ENCODE measurements at places on chromosomes 3 and 15. TPM values are rescaled to one million over a fixed set of nuclear protein-coding genes. Genes with fewer than 3 reads are reported as not detected.
A peak's percentile ranks its signal among the peaks of the same experiment; 100 is the strongest.

GRCh38 chr3:127685708-127686511, 13.2 kb downstream of the ABTB1 start:
- no peak for DNase-seq
- no peak overlapping the region for H3K4me3 ChIP-seq
- H3K4me1 ChIP-seq: peaks cover 33% of the 10 kb centered on the region
- no peaks in the 10 kb centered on the region for H3K27me3 ChIP-seq

- H3K4me1 ChIP-seq: no peaks in the 10 kb centered on the region
- H3K36me3 ChIP-seq: peaks cover 5% of the 10 kb centered on the region
- DNase-seq: peak; percentile 65
- H3K27me3 ChIP-seq: no peaks in the 10 kb centered on the region
These were observed 169.5 kb downstream of the ATP10A start for GRCh38 chr15:25693321-25694238.

DNA sequence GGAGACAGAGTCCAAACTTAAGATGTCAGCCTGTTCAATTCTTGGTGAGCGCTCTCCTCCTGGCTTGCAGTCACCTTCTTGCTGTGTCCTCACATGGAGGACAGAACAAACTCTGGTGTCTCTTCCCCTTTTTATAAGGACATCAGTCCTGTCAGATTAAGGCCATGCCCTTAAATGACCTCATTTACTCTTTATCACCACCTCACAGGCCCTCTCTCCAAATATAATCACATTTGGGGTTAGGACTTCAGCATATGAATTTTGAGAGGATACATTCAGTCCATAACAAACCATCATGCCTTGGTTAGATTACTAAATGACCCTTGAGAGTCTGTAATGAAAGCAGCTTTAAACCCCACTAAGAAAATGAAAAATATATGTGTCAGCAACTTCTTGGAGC, 175.2 kb downstream of the TAFA4 start:
- H3K4me1 ChIP-seq: no peaks in the 10 kb centered on the region
- DNase-seq: no peak
- H3K27me3 ChIP-seq: no peaks in the 10 kb centered on the region
- no peak overlapping the region for H3K4me3 ChIP-seq
- no peak overlapping the region for H3K27ac ChIP-seq
- no peaks in the 10 kb centered on the region for H3K36me3 ChIP-seq

DNA sequence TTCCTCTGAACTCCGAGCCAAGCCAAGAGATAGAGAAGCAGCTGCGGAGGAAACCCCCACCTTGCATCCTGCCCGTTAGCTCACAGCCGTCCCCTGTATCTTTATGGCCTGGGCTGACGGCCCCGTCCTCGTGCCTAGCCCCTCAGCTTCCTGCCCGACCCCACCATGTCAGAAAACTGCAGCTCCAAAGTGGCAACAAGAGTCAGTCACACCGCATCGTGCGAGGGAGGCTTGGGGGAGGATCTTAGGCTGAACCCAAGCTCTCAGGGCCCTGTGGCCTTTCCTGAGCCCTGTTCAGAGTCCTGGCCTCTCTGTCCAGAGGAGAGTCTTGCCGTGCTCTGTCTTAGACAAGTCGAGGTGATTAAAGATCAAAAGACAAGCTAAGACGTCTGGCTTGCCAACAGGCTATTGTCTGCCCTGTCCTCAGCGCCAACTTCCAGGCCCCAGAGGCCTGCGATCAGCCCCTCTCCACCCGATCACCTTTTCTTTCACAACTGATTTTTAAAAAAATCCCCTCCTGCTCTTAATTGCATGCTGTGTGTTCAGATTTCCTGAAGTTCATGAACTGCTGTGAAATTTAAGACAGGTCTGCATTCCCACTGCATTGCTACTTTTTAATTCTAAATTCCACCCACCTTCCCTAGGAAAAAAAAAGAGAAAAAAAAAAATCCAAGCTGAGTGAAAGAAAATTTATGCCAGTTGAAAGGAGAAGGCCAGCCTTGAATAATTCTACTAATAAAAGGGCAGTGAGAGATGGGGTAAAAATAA, 89.7 kb upstream of the WNT5A start:
- peaks cover 42% of the 10 kb centered on the region for H3K4me1 ChIP-seq
- DNase-seq: peak; percentile 64
- H3K4me3 ChIP-seq: no peak overlapping the region
- H3K27me3 ChIP-seq: no peaks in the 10 kb centered on the region

- no peak overlapping the region for H3K4me3 ChIP-seq
- H3K36me3 ChIP-seq: no peaks in the 10 kb centered on the region
- DNase-seq: no peak
- H3K27me3 ChIP-seq: no peaks in the 10 kb centered on the region
- no peak overlapping the region for H3K27ac ChIP-seq
- H3K4me1 ChIP-seq: no peaks in the 10 kb centered on the region
These were observed 62.8 kb downstream of the MDFIC2 start for GRCh38 chr3:70249509-70250160.

GRCh38 chr15:60580073-60580472, 101.1 kb upstream of the ICE2 start:
- H3K27me3 ChIP-seq: no peaks in the 10 kb centered on the region
- H3K27ac ChIP-seq: no peak overlapping the region
- H3K4me3 ChIP-seq: no peak overlapping the region
- no peaks in the 10 kb centered on the region for H3K4me1 ChIP-seq
- H3K36me3 ChIP-seq: no peaks in the 10 kb centered on the region
- no peak for DNase-seq

GRCh38 chr15:97071668-97072067, 741.2 kb downstream of the NR2F2 start:
- H3K27me3 ChIP-seq: no peaks in the 10 kb centered on the region
- no peaks in the 10 kb centered on the region for H3K4me1 ChIP-seq
- no peak overlapping the region for H3K4me3 ChIP-seq
- DNase-seq: no peak
- H3K36me3 ChIP-seq: no peaks in the 10 kb centered on the region

DNA sequence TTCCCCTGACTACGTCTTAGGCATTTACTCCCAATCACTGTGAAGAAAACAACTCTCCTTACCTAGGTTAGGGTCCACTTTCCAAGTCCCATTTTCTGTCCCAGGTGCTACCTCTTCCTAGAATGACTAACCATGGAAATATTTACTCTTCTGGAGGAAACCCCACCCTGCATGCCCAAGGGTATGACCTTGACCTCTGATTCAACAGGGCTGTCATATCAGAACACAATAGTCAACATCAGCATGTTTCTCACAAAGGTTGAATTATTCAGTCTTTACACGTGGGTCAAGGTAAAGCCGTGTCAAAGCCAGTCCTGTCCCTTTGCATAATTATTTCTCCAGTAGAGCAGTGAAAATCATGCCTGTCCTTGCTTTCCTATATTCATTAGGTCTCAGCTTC, 4.3 kb upstream of the FRMD5 start:
- peaks cover 33% of the 10 kb centered on the region for H3K27me3 ChIP-seq
- DNase-seq: no peak
- no peak overlapping the region for H3K27ac ChIP-seq
- H3K36me3 ChIP-seq: no peaks in the 10 kb centered on the region

GRCh38 chr3:40582401-40583027, 57.8 kb downstream of the ZNF621 start:
- no peaks in the 10 kb centered on the region for H3K27me3 ChIP-seq
- H3K36me3 ChIP-seq: no peaks in the 10 kb centered on the region
- H3K4me3 ChIP-seq: no peak overlapping the region
- no peak for DNase-seq

- H3K4me3 ChIP-seq: no peak overlapping the region
- H3K36me3 ChIP-seq: no peaks in the 10 kb centered on the region
- H3K4me1 ChIP-seq: no peaks in the 10 kb centered on the region
- no peak for DNase-seq
These were observed 72.1 kb downstream of the RSL24D1 start for GRCh38 chr15:55124616-55125015.

- no peak overlapping the region for H3K27ac ChIP-seq
- H3K36me3 ChIP-seq: no peaks in the 10 kb centered on the region
- no peak for DNase-seq
- no peak overlapping the region for H3K4me3 ChIP-seq
- no peaks in the 10 kb centered on the region for H3K4me1 ChIP-seq
These were observed 451.5 kb upstream of the MDFIC2 start for GRCh38 chr3:70763894-70764293.

- peaks cover 32% of the 10 kb centered on the region for H3K36me3 ChIP-seq
- H3K27ac ChIP-seq: no peak overlapping the region
- no peak for DNase-seq
- H3K4me3 ChIP-seq: no peak overlapping the region
- H3K27me3 ChIP-seq: no peaks in the 10 kb centered on the region
- peaks cover 7% of the 10 kb centered on the region for H3K4me1 ChIP-seq
These were observed 99.8 kb downstream of the SLMAP start for GRCh38 chr3:57855943-57856342.

DNA sequence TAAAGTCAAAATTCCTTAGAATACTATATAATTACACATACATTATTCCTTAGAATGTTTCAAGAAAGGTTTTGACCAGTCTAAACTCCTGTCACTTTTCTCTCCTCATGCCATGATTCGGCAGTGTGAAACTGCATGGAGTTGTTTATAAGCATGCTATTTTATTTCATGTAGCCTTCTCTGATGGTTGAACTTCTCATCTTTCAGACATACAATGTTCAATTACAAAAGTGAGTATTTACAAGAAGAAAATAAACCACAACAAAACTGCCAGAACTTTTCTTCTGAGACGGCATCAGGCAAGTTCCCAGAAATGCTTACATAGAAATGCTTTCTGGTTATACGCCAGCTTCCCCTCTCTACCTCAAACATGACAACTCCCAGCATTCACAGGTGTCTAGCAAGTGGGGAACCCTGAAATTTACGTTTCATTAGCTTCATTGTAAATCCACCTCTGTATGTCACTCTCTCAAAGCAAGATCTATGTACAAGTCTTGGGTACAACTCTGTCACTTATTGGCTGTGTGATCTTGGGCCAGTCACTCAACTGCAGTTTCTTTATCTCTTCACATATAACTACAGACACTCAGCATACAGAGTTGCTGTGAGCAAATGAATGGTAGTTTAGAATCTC, 42.7 kb downstream of the HDGFL3 start:
- H3K27ac ChIP-seq: no peak overlapping the region
- no peak overlapping the region for H3K4me3 ChIP-seq
- no peaks in the 10 kb centered on the region for H3K36me3 ChIP-seq
- no peaks in the 10 kb centered on the region for H3K27me3 ChIP-seq
- DNase-seq: no peak

GRCh38 chr15:65824031-65824743, 32.1 kb upstream of the DENND4A start:
- peak; percentile 76 for DNase-seq
- no peak overlapping the region for H3K27ac ChIP-seq
- H3K4me1 ChIP-seq: no peaks in the 10 kb centered on the region
- no peaks in the 10 kb centered on the region for H3K27me3 ChIP-seq
- no peak overlapping the region for H3K4me3 ChIP-seq

DNA sequence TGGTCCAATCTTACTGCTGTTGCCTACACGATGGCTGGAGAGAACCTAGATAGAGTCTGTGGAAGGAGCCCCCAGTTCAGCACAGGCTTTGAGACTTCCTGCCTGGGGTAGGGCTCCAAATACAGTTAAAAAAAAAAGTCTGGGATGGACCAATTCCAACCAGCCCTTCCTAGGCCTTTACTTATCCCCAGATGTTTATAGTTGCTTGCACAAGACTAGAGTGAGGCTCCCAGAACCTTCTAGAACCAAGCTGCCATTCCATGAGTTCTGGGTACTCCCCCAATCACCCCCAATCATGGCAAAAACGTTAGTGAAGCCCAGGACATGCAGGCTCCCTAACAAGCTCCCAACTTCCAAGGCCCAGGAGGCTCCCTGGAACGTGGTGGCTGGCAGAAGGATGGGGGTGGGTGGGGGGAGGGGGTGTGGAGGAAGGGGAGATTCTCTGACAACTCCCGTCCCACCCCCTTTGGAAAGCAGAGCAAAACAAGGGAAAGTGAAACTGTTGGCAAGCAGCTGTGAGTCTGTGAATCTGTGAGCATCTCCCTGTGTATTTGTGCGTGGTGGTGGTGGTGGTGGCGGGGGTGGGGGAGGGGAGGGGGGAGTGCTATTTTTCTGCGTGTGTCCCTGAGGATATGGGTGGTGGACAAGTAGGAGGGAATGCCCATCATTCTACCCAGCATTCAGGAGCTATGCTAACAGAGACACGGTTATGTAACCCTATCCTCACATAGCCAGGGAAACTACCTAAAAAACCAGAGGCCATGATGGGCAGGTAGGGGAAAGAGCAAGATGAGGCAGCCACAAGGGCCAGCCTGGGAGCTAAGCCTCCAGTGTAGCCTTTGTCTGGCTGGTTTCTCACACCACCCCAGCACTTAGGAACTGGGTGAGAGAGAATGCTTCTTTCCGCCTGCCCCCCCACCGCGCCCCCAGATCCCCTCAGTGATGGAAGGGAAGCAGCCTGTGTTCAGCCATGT, 2.0 kb downstream of the MST1R start:
- no peak for DNase-seq
- H3K4me1 ChIP-seq: peaks cover 17% of the 10 kb centered on the region
- peak overlapping the region; percentile 39 for H3K27ac ChIP-seq

DNA sequence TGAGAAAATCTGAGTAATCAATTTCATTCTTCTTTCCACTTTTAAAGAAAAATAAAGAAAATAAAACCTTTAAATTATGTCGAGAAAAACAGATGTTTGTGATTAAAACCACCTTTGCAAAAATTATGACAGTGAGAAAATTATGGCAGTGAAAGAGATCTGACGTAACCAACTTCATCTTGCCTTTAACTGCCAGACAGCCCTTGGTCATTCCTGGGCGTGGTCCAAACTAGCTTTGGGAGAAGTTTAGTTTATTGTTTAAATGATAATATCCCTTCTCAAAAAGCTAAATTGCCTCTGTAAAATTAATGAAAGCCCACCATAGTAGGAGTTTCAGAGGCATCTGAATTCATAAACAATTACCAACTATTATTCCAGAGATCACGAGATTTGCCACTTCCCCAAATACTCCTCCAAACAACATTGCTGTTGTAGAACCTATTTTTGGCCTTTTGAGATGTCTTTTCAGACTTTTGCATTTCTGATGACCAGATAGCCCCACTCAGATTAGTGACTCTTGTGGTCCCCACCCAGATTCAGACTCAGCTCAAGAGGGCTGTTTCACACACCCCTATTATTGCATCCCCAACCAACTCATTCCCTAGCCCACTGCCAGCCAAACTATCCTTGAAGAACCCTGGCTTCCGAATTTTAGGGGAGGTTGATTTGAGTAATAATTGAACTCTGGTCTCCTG, 664.4 kb upstream of the CBLB start:
- H3K36me3 ChIP-seq: no peaks in the 10 kb centered on the region
- H3K4me3 ChIP-seq: no peak overlapping the region
- no peak overlapping the region for H3K27ac ChIP-seq
- H3K4me1 ChIP-seq: no peaks in the 10 kb centered on the region

USF3 gene
- 21.9 TPM for total RNA-seq

DIS3L gene
- 39.3 TPM for total RNA-seq

CPN2 gene
- not detected for total RNA-seq

IMPG2 gene
- 0.66 TPM for total RNA-seq

TRIM42 gene
- not detected for total RNA-seq

DNASE1L3 gene
- 0.71 TPM for total RNA-seq

NLGN1 gene
- 30.0 TPM for total RNA-seq

Data from sigmoid colon (tissue), 7 donors.